ENCODE measurements at places on chromosomes 16 and 17.

GRCh38 chr17:83125515-83126274, 46.3 kb downstream of the METRNL start:
- no peak for DNase-seq

DNA sequence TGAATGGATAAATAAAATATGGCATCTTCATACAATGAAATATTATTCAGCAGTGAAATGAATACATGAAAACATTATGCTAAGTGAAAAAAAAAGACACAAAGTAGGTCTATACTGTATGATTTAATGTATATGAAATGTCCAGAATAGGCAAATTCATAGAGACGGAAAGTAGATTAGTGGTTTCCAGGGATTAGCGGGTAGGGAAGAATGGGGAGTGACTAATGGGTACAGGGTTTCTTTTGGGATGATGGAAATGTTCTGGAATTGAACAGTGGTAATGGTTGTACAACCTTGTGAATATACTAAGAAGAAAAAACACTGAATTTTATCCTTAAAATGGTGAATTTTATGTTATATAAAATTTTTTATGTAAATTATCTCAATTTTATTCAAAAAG, 8.5 kb upstream of the MYCBPAP start:
- DNase-seq = no peak

DNA sequence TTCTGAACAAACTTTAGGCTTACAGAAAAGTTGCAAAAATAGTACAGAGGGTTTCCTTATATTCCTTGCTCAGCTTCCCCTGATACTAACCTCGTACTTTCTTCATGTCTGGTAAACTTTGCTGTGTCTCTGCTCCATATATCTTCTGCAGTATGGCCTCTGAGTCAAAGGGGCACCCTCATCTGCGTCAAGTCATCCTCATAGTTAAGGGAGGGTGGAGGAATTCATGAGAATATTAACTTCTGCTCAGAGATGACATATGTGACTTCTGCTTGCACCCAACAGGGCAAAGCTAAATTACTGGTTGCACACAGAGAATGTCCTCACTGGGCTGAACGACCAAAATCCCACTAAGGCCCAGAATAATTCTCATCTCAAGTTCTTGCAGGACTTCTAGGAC, 4.3 kb upstream of the CCL7 start:
- DNase-seq = no peak

GRCh38 chr16:87729266-87729954, 36.4 kb downstream of the KLHDC4 start:
- no peak for DNase-seq

GRCh38 chr16:30413112-30413806, 5.9 kb downstream of the ZNF771 start:
- DNase-seq = peak; percentile 26

GRCh38 chr17:17140590-17140980, 65.5 kb downstream of the PLD6 start:
- DNase-seq = peak; percentile 45

DNA sequence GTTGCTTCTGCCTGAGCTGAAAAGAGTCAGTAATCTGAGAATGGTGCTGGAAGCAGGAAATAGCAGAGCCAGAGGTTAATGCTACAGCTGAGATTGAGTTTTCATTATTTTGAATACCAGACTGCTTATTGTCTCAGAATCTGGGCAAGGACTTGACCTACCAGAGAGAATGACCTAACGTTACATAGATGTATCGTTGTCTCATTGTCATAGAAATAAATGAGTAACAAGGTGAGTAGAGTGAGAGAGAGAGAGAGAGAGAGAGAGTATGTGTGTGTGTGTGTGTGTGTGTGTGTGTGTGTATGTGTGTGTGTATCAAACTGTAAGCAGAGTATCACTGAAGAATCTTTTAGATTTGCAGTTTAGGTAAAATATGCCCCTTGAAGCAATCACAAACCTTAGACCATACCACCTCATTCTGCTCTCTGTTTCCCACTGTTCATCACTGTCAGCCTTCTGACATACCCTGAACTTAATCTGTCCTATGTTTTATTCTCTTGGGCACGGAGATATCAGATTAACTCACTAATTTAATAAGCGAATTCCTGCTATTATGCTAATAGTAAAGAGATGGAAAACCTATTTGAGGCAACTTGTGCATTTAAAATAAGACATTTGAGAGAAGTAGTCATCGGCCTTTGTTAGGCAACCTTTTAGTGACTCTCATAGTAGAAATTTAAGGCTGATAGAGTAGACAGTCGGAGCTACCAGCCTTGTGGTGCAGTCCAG, 87.8 kb downstream of the CYB561 start:
- DNase-seq = peak; percentile 65

GRCh38 chr17:47797797-47798196, 23.8 kb downstream of the OSBPL7 start:
- DNase-seq = no peak

DNA sequence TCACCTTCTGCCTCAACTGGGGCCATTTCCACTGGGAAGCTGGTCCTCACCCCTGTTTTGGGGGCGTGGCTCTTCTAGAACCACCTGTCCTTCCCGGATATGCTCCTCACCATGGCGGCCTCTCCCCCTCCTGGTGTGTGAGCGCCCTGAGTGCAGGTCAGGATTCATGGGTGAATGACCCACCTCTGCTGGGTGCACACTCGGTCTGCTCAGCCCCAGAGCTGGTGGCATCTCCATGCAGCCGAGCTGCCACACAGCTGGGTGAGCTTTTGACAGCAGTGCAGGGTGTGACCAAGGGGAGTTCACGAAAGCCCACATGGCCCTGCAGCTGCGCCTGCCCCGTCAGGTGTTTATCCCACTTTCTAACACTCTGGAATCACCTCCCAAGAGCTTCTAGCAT, 27.3 kb downstream of the GRIN2C start:
- no peak for DNase-seq

- DNase-seq = peak; percentile 48
Observed at GRCh38 chr17:57834146-57834741, 15.6 kb downstream of the MRPS23 start.

DNA sequence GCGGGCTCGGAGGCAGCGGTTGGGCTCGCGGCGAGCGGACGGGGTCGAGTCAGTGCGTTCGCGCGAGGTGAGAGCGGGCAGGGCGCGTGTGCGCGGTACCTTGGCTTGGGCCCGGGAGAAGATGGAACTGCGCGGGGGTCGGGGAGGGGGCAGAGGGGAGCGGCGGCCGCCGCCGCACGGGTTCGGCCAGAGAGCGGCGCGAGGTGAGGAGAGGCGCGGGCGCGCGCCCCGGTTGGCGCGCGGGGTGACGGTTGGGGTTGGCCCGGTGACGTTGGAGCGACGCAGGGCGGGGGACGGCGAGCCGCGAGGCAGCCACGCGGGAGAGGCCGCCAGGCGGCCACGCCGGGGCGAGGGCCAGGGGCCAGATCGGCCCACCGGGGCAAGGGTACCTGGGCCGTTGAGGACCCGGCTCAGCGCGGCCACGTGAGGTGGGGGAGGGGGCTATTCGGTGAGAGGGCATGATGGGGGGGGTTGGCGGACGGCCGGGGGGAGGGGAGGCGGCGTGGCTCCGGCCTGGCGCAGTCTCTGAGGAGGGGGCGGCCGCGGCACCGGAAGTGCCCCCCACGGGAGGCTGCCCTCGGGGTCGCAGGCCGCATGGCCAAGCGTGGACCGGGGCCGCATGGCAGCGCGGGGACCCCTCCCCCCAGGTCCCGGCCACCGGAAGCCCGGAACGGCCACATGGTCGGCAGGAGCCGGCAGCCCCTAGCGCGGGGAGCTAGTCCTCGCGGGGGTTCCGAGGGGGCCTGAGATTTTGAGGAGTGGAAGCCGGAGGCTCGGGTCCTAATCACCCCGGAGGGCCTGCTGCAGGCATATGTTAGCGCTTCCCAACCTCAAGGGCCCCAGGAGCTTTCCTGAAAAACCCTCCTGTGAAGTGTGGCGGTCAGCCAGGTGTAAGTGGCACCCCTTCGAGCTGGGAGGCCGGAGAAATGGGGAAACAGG, 527 bp downstream of the EIF5A start:
- DNase-seq = no peak

- DNase-seq = no peak
Observed at GRCh38 chr16:13414154-13414553, 505.8 kb upstream of the ERCC4 start.

GRCh38 chr17:18267927-18268711, 7.7 kb downstream of the MIEF2 start:
- DNase-seq = no peak

GRCh38 chr17:75917141-75917916, 12.6 kb upstream of the MRPL38 start:
- DNase-seq = no peak

GRCh38 chr17:61555127-61555566, 35.9 kb downstream of the NACA2 start:
- no peak for DNase-seq

DNA sequence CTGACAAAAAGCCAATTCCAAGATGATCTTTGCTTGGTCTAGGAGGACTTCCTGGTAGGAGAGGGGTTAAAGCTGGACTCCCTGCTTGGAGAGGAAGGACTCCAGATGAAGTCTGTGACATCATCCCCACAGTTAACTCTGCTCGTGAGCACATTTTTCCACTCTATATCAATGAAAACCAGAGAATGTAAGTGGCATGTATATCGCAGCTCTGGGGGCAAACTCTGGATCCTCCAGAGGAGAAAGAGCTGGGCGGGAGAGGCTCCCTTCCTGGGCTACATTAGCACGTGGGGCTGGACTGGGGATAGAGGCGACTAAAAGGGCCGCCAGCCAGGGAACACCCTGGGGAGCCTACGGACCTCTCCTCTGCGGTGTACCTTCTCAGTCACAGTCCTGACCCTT, 34.1 kb downstream of the HIC1 start:
- no peak for DNase-seq

GRCh38 chr16:74257061-74257460, 39.6 kb upstream of the PSMD7 start:
- no peak for DNase-seq

GRCh38 chr16:53220585-53220984, 165.8 kb downstream of the CHD9 start:
- DNase-seq = no peak

GRCh38 chr16:75575958-75576357, 9.8 kb downstream of the GABARAPL2 start:
- DNase-seq = no peak

- DNase-seq = no peak
Observed at GRCh38 chr16:29158785-29159184, 173.9 kb downstream of the LAT start.

DNA sequence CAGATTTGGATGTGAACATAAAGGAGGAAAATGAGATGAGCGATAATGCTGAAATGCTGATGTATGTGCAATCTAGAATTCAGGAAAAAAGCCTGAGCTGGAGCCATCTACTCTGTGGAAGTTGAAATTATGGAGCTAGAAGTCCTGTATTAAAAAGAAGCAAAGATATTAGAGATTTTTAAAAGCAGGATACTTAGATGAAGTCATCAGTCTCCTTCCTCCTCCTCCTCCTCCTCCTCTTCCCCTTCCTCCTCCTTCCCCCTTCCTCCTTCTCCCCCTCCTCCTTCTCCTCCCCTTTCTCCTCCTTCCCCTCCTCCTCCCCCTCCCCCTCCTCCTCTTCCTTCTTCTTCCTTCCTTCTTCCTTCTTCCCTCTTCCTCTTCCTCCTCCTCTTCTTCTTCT, 823.8 kb upstream of the CA10 start:
- DNase-seq = no peak

GRCh38 chr16:73616166-73616753, 568.3 kb upstream of the ZFHX3 start:
- no peak for DNase-seq

DNA sequence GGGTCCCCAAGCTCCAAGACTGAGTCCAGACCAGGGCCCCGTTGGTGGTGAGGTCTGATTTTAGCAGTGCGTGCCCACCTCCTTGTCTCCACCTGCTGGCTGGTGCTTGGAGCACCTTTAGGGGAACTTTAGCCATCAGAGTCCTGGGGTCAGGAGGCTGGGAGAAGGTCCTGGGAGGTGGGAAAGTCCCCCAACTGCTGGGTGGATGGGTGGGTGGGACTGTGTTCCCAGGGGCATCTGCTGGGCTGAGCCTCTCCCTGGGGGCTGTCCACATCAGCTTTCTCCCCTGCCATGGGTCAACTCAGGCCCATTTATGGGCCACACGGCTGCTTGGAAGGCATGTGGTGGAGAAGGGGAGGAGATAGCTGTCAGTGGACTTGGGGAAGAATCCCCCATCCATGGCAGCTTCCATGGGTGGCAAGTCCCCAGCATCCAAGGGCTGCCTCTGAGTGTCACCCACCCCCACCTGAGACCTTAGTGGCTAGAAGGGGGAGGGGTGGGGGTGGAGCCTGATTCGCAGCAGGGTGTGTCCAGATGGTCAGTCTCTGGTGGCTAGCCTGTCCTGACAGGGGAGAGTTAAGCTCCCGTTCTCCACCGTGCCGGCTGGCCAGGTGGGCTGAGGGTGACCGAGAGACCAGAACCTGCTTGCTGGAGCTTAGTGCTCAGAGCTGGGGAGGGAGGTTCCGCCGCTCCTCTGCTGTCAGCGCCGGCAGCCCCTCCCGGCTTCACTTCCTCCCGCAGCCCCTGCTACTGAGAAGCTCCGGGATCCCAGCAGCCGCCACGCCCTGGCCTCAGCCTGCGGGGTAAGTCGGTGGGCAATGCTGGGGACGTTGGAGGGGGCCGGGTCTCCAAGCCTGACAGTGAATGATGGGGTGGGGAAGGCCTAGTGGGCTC, at the start of gene TRPV2:
Gene TRPV2, plus strand, starts transcription at position 541 of the 894 bp plus-strand sequence. CDS start 2,098 bp downstream, outside the sequence.
- DNase-seq = no peak

DNA sequence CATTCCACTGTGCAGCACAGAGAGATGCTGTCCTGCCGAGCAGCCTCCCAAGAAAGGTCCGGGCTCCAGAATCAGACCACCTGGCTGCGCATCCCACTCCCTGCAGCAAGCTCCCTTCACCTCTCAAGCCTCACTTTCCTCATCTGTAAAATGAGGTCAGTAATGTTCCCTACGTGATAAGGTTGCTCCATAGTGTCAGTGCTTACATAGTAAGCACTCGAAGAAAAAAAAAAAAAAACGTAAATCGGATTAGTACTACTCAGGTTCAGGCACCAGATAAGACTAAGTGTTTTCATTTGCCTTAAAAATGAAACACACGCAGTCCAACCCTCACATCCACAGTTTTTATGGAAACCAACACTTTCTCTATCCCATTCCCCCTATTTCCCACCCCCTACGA, 76.7 kb downstream of the CCT6B start:
- no peak for DNase-seq

DNA sequence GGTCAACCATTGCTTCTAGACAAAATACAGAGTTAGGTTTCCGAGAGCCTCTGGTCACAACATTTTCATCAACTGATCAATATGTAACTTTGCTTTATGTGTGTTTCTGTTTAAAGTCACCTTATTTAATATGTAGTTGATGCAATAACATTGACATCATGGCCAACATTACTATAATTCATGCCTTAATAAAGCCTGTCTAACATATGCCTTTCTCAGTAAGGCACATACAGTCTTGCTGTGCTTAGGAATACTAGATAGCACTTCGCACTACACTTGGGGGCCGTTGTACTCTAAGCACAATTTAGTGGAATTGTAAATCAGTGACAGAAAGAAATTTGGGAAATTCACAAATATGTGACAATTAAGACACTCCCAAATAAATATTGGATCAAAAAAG, 9.6 kb upstream of the SCNN1G start:
- no peak for DNase-seq

GRCh38 chr17:7437369-7437863, 1.9 kb upstream of the FGF11 start:
- no peak for DNase-seq

GRCh38 chr16:24075931-24076716, 180.0 kb upstream of the CACNG3 start:
- DNase-seq = no peak

GRCh38 chr17:69093279-69093789, 32.6 kb upstream of the ABCA9 start:
- no peak for DNase-seq
